Activated naive CD8-positive, alpha-beta T cell treated with anti-CD3 and anti-CD28 coated beads, Interleukin-2, amount 50 U/mL, for 24 hours (primary cell): ENCODE measurements at places on chromosomes 16 and 17.

- DNase-seq: no peak
These were observed 38.1 kb downstream of the LGALS9 start for GRCh38 chr17:27669136-27669535.

GRCh38 chr16:87201052-87201451 lies 116.1 kb downstream of the C16orf95 start:
- no peak for DNase-seq

GRCh38 chr16:7487574-7488323 lies 155.1 kb downstream of the RBFOX1 start:
- DNase-seq: no peak

GRCh38 chr17:48174833-48175523 lies 67.4 kb downstream of the SNX11 start:
- no peak for DNase-seq

- no peak for DNase-seq
These were observed 6.8 kb downstream of the KCNH6 start for GRCh38 chr17:63529711-63530556.

GRCh38 chr16:12429756-12430155 lies 373.9 kb downstream of the CPPED1 start:
- no peak for DNase-seq

GRCh38 chr16:50069060-50069459 lies 3.3 kb downstream of the HEATR3 start:
- no peak for DNase-seq

DNA sequence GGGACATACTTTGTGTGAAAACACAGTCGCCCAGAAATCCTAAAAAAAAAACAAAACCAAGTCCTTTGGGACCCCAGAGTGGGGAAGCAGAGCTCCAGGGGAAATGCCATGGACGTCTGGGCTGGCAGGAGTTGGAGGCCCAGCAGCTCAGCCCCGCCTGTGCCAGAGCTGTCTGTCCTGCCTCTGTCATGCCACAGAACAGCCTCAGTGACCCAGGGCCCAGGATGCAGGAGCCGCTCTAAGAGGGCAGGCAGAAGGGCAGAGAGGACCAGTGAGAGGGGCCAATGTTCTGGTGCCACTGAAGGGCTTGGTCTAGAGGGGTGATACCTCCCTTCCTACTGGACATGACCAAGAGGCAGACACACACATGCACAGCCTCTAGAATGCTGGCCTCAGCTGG lies 166.2 kb downstream of the C16orf78 start:
- no peak for DNase-seq

DNA sequence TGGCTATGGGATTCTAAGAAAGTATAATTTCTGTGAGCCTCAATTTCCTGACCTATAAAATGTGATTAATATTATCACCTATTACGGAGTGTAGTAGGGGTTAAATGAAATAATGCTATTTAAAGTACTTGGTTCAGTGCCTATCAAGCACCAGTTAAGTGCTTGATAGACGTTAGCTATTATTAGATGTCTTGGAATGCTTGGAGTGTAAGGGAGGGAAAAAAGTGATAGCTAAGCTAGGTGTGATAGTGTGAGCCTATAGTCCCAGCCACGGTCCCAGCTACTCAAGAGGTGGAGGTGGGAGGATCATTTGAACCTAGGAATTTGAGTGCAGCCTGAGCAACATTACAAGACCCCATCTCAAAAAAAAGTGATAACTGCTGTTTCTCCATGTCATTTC lies 7.5 kb downstream of the ORC6 start:
- no peak for DNase-seq

GRCh38 chr17:30605523-30605922 lies 128.3 kb downstream of the GOSR1 start:
- DNase-seq: no peak

DNA sequence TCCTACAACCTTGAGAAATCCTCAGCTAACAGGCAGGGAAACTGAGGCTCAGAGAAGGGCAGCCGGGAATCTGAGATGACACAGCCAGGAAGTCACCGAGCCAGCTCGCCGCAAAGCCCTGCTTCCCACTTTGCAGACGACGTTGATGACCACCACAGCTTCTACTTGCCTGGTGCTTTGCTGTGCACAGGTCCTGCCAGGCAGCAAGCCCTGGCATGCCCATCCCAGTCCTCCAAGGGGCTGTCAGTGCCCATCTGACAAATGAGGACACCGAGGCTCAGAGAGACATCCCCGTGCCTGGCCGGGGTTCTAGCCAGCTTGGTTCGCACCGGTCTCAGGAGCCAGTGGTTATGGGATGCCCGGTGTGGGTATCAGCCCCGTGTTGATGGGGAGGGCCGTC lies 20.1 kb downstream of the KCNJ12 start:
- DNase-seq: no peak

DNA sequence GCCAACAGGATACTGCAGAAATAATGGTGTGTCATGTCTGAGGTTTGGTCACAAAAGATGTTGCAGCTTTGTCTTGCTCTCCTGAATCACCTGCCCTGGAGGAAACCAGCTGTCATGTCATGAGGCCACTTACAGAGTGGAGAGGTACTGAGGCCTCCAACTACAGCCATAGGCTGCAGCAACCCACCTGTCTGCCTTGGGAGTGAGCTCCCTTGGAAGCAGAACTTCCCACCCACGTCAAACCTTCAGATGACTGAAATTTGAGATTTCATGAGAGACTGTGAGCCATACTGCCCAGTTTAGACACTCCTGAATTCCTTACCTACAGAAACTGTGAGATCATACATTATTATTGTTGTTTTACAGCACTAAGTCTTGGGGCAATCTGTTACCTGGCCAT lies 475.9 kb downstream of the HS3ST3B1 start:
- no peak for DNase-seq

GRCh38 chr17:40793832-40794231 lies 5.9 kb downstream of the KRT28 start:
- DNase-seq: no peak

DNA sequence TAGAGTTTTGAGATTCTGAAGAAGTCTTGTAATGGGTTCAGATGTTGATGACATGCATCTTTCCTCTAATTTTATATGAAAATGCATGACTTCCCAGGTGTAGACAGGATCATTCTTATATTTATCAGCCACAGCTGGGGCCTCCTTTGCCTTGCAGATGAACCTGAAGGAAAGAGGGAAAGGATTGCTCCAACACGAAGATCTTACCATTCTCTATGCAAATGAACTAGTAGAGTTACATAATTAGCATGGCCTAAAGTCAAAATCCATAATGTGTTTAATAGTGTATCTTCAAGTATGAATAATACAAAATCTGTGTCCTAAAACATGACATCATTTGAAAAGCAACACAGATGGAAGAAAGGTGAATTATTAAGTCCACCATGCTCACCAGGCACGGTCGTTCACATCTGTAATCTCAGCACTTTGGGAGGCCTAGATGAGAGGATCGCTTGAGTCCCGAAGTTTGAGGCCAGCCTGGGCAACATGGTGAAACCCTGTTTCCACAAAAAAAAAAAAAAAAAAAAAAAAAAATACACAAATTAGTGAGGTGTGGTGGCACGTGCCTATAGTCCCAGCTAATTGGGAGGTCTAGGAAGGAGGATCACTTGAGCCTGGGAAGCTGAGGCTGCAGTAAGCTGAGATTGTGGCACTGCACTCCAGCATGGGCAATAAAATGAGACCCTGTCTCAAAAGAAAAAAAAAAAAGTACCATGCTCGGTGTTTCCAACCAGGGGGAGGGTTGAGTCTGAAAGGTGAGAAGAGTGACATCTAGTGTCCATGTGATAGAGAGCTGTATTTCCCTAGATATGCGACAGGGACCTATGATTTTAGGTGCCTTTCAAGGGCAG lies 6.3 kb downstream of the VWA3A start:
- no peak for DNase-seq

DNA sequence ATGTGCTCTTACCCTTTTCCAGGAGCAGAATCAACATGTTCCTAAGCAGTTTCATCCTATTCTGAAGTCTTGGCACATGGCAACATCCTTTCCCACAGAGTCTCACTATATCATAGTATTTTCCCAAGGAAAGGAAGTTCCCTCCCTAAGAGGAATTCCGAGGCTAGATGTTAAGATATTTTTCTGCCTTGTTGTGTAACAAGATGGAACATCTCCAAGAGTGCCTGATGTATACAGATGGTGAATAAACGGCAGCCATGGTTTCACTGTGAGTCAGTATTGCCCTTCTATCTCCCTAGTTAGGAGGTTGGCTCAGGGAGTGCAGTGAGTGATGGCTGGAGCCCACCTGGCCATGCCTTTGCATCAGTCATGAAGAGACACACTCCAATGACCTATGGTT lies 48.2 kb downstream of the SPACA3 start:
- DNase-seq: no peak

DNA sequence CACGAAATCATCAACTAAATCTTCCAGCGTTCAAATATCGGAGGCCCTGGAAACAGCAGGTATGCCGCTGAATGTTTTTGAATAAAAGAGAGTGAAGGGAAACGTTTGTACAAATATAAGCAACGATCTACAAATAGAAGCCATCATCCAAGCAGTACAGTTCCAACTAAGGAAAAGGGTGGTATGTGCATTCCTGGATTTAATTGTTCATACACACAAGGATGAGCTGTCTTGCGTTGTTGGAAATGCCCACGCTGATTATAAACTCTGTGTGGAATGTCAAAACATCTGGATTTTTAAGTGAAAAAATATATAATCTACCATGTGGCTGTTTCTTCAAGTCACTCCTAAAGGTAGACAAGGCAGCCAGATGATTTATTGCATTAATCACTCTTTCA lies 191.8 kb upstream of the HSBP1 start:
- DNase-seq: no peak

DNA sequence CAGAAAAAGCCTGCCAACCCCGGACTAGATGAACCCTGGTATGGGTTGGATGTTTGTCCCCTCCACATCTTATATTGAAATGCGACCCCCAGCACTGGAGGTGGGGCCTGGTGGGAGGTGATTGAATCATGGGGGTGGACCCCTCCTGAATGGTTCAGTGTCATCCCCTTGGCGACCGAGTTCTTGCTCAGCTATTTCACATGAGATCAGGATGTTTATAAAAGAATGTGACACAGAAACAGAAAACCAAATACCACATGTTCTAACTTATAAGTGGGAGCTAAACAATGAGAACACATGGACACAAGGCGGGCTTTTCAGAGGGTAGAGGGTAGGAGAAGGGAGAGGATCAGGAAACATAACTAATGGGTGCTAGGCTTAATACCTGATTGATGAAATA lies 576.0 kb upstream of the HSBP1 start:
- no peak for DNase-seq

DNA sequence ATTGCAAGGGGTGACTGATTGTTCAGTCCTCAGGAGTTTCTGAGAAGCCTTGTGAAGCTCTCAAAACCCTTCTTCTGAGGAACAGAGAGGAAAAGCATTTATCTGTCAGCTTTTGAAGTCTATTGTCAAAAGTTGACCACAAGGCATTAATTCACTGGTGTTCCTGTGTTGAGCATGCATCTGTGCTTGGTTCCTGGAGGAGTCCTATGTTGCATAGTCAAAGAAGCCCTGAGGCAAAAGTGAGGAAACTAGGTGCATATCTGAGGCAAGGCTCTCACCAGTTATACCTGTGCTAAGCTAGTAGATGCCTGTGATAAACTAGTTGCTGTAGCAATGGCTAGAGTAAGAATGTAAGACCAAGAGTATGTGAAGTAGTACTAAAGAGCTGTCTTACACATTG lies 1.8 kb upstream of the HEATR6 start:
- no peak for DNase-seq

- DNase-seq: no peak
These were observed 393.4 kb downstream of the HAPSTR1 start for GRCh38 chr16:9484881-9485280.

GRCh38 chr16:84053237-84053636 lies 10.6 kb upstream of the SLC38A8 start:
- no peak for DNase-seq

- DNase-seq: no peak
These were observed 15.8 kb downstream of the PGS1 start for GRCh38 chr17:78394209-78394608.

GRCh38 chr17:10261098-10261497 lies 62.7 kb upstream of the GAS7 start:
- DNase-seq: no peak

DNA sequence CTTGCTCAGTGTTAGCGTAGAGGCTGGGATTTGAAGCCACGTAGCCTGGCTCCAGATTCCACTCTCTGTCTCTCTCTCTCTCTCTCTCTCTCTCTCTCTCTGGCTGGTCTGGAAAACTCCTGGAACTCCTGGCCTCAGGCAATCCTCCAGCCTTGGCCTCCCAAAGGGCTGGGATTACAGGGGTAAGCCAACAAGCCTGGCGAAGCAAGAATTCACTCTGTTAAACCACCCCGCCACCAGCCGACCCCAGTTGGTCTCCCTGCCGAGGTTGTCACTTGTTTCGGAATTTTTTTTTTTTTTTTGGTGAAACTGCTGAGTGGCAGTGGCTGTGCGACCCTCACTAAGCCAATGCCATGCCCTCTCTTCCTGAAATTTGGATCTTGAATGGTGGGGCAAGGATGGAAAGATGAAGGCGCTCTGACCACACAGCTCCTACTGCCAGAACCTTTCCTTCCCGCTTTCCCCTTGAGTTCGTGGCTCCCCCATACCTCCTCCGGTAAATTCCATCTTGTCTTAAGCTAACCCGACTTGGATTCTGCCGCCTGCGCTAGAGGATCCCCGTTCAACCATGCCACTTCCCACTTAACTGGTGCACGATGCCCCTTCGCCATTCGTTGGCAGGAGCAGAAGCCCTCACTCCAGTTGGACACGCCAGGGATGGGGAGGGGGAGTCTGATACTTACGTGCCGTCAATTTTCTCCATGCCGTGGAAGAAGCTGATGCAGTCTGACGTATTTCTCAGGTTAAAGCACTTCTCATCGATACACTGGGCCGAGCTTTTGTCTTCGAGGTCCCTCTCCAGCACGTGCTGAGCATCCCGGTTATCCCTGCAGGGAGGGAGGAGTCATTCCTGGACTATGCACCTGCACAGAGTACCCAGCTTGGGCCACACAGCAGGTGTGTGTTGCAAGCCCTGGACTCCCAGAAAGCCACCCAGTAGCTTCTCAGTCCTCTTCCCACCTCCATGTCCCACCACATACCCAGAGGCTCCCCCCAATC lies 13.1 kb downstream of the TEKT5 start:
- no peak for DNase-seq

DNA sequence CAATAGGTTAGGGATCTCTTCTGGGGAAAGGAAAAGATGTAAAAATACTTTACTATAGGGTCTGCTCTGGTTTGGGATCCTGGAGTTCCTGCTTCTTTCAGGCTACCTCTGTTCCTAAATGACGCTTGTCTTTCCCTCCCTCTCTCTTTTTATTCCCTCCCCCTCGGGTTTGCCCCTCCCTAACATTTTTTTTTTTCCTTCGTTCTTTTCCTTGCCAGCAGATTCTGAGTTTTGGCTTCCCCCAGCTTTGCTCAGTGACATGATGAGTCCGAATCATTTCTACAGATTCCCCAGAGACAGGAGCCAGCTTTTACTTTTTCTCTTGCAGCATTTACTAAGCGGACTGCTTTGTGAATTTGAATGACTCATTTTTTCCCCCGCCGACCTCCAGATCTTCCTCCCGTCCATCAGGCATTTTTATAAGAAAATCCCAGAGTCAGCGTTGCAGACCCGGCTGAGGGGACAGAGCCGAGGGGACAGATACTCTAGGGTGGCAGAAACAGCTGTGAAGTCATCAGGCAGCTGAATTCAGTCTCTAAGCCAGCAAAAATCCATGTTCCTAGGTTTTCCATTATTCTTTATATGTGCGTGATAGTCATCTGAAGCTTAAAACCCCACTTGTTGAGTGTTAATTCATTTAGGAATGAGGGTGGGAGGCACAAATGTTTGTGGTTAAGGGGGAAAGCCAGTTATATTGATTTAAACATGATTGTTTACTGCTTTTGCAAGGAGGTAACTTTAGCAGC lies at the start of gene TMEM100:
Gene TMEM100, minus strand, starts transcription at position 123 of the 746 bp plus-strand sequence. CDS start 1,794 bp downstream, outside the sequence.
- no peak for DNase-seq

- DNase-seq: peak; percentile 87
These were observed 207.0 kb downstream of the MSI2 start for GRCh38 chr17:57463103-57463885.
